Germinal center (tissue), 1 donor: ENCODE measurements at places on chromosomes 1 and 21.
A peak's percentile ranks its signal among the peaks of the same experiment; 100 is the strongest.

GRCh38 chr21:19490481-19490880 lies 1086.9 kb upstream of the TMPRSS15 start:
- DNase-seq = no peak

- no peak for DNase-seq
Measured at GRCh38 chr1:18795002-18795689, 64.3 kb downstream of the TAS1R2 start.

DNA sequence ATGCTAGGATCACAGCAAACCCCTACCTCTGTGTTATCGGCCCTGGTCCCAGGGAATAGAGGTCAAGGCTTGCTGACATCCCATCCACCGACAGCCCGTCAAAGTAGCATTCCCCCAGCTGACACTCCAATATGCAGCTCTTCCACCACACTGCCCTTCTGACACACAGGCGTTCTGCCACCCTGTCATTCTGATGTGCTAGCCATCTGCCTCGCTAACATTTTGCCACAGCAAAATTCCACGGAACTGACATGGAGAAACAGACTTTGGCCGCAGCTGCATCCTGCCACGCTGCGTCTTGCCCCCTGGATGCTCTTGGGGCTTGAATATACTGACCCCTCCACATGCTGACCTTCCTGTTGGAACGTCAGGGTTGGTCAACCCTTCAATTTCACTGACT lies 163.2 kb upstream of the CSF3R start:
- DNase-seq = no peak

DNA sequence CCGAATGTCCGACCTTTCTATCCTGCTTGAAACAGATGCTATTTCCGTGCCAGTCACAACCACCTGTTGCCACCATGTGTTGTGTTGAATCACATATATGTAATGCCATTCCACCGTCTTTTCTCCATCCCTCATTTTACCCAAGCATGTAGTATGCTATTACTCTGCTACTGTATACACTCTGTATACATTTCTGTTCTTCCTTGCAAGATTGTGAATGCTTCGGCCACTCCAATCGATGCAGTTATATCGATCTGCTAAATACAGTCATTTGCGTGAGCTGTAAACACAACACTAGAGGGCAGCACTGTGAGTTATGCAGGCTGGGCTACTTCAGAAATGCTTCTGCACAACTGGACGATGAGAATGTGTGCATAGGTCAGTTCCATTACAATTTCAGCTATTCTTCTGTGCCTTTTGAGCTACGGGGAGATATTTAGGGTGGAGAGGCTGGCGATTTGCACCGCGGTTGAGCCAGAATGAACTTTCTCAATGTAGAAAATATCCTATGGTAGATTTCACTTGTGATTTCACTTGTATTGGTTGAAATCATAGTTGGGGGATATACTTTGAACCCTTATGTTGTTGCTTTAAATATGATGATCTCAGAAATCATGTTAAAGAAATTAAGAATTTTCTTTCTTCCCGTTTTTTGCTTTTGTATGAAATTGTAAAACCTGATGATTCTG lies 289.8 kb downstream of the NTNG1 start:
- DNase-seq = peak; percentile 30

DNA sequence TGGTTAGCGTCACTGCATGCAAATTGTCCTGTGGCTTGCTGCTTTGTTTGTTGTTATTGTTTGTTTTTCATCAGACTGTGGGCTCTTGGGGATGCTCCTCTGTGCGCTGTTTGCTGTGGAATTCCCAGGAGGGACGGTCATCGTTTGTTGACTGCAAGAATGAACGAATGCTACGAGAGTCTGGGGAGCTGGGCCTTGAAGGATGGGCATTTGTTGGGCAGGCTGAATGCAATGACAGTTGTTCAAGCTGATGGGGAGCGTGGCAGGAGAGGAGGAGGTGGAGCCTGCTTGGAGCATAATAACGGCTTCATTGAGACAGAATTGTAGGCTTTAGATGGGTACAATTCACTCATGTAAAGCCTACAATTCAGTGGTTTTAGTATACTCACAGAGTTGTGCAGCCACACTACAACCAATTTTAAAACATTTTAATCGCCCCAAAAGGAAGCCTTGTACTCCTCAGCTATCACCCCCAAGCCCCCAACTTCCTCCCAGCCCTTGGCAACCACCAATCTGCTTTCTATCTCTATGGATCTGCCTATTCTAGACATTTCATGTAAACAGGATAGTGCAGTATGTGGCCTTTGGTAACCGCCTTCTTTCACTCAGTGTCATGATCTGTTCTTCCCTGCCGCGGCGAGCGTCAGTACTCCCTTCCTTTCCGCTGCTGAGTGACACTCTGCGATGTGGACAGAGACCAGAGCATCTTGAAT lies 190.2 kb downstream of the CAMTA1 start:
- DNase-seq = no peak

DNA sequence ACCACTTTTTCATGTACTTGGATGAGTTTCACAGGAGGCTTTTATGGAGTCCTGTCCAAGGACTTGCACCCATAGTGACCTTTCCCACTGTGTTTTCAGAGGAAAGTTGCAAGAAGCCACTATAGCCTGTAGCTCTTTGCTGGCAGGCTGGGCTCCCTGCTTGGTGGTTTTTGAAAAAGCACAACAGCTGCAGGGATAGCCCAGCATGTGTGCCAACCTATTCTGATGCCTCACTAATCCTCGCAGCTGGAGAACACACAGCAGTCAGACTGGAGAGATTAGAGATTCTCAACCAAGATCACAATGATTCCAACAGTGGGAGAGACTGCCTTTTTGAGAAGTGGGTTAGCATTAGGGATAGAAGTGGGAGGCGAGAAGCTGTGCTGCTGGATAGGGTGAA lies 24.1 kb upstream of the ARHGEF11 start:
- no peak for DNase-seq
